Chondrocyte (in vitro differentiated cells): ENCODE measurements at places on chromosomes 3 and 15. TPM values are rescaled to one million over a fixed set of nuclear protein-coding genes. Genes with fewer than 3 reads are reported as not detected.

The SLC9C1 gene
- 0.07 TPM in 1 of 3 replicates, not detected in the others for total RNA-seq

The FEZF2 gene
- total RNA-seq, result not detected in 3 replicates

The LOXL1 gene
- 428 to 446 TPM (median 444 TPM) in 3 replicates for total RNA-seq

The SLC6A20 gene
- total RNA-seq, result not detected in 3 replicates

The DUOXA1 gene
- total RNA-seq, result 0.47 to 0.82 TPM (median 0.64 TPM) in 3 replicates

The PLOD2 gene
- 208 to 249 TPM (median 212 TPM) in 3 replicates for total RNA-seq

The GOLGA8G gene
- not detected in 3 replicates for total RNA-seq

The TMIE gene
- 0.25 TPM in 1 of 3 replicates, not detected in the others for total RNA-seq

GRCh38 chr15:86327230-86327865 is 247.7 kb downstream of the AGBL1 start:
- DNase-seq, result no peak

DNA sequence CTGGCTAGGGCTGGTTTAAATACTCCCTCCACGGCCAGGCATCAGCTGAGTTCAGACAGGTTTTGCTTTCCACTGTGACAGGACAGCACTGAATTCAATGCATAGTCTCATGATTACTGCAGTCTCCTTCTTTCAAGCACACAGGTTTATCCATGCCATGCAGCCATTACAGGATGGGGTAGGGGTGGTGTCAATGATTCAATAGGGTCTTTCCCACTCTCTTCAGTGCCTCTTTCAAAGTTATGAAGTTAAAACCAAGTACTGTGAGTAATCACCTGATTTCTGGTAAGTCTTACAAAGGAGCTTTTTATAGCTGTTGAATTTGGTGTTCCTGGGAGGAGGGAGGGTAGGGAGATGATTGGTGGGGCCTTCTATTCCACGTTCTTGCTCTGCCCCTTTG is 47.2 kb downstream of the TMEM212 start:
- DNase-seq, result no peak

- DNase-seq, result no peak
These were observed 362.7 kb upstream of the PROK2 start for GRCh38 chr3:72147600-72147999.

DNA sequence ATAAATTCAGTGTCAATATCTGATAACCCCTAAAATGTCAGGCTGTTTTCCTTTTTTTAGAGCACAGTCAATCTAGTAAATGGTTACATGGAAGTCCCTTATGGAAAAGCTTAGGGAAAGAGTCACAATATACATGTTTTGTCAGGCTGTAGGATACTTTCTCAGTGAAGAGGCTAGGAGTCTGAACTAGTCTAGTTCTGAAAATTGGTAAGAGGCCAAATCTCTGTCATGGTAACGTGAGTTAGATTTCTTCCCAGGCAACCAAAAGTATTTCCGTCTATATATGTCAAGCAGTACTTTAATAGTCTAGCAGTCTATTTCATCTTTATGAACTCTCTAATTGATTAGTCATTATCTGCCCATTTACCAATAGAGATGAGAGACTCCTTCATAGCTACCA is 215.9 kb upstream of the LRRC3B start:
- DNase-seq, result no peak

- DNase-seq, result no peak
These were observed 364.0 kb upstream of the RBMS3 start for GRCh38 chr3:28916713-28917499.

- no peak for DNase-seq
These were observed 59.7 kb downstream of the KCNAB1 start for GRCh38 chr3:156180077-156180476.

DNA sequence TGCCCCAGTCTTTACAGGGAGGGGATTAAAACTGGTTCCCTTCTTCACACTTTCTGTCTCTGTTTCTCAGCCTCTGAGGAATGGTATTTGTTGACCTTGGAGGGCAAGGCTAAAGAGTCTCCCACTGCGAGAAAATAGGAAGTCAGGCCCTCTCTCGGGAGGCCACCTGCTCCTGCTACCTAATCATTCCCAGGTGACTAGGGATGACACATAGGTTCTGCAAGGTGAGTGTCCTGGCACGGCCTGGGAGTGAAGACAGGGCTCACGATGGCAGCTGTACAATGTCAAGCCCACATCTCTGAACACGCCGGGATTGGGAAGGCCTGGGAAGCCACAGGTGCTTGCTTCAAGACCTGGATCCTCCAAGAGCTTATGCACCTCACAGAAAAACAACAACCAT is 314.2 kb downstream of the NTRK3 start:
- DNase-seq, result no peak

GRCh38 chr3:32284443-32285212 is 46.1 kb downstream of the CMTM8 start:
- no peak for DNase-seq

- DNase-seq, result no peak
These were observed 46.8 kb upstream of the VPS8 start for GRCh38 chr3:184765047-184765729.

- DNase-seq, result no peak
These were observed 205.4 kb downstream of the CNTN3 start for GRCh38 chr3:74409066-74409465.

DNA sequence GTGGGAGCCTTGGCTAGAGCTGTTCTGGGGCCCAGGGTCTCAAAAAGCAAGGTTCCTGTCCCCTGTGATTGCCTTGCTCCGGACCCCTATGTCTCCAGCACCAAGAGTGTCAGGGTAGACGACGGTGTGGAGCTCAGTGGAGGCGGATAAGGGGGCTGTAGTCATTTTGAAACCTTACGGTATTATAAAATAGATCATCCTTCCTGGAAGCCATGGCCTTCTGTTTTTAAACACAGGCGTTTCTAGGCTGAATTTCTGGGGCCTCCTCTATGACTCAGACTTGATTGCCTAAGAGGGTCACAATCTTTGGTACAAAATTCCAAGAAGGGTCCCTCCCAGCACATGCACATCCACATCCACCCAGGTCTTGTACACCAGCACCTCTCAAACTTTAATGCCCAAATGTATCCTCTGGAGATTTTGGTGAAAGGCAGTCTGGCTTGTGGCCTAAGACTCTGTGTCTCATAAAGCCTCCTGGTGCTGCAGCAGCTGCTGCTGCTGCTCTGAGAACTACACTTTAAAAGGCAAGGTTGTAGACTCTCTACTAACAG is 70.5 kb upstream of the XCR1 start:
- DNase-seq, result no peak

DNA sequence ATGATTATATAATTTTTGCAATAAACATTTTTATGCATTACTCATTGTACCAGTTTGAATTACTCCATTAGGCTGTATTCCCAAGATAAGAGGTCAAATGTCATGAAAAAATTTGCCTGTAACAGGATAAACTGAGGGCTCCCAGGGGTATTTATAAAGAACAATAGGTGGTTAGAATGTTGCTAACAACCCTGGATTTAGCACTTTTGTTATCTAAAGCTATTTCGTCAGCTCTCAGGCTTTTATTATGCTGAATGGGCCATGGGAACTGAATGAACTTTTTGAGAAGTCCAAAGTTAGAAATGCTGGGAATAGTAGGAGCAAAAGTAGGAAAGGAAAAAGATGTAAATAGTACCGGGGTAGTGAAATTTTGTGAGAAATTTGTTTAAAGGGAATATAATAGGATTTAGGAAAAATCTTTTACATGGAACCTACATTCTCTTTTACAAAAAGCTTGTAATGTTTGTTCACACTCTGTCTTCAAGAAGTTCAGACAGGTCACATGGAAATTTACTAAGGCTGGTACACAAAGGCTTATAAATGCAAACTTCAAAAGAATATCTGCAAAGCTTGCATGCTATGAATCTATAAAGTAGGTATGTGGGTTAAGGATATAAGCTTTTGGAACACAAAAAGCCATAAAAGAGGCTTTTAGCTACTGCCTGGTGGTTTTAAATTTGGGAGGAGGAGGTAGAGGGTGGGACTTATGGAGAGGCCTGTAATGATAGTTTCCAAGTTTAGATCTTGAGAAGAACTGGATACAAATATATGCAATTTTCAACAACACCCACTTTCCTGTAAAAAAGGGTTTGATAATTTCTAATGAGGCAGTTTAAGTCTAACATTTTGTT is 445.8 kb upstream of the NAALADL2 start:
- no peak for DNase-seq

DNA sequence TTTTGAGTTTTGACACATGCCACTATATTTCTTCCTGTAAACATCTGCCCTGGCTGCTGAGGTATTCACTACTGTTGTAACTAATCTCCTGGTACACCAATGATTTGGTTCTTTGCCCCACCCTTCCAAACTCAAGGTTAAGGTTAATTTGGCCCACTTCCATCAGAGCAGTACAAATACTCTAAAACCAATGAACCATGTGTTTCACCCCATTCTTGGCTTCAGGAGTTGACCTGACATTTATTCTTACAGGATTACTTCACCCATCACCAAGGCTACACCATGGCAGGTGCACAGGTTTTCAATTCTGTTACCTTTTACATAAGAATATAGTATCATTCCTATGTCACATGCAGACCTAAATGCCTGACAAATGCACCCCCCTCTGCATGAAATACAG is 1179.9 kb downstream of the ZPLD1 start:
- DNase-seq, result no peak

- DNase-seq, result no peak
These were observed 289 bp downstream of the PCSK6 start for GRCh38 chr15:101489237-101489598.

DNA sequence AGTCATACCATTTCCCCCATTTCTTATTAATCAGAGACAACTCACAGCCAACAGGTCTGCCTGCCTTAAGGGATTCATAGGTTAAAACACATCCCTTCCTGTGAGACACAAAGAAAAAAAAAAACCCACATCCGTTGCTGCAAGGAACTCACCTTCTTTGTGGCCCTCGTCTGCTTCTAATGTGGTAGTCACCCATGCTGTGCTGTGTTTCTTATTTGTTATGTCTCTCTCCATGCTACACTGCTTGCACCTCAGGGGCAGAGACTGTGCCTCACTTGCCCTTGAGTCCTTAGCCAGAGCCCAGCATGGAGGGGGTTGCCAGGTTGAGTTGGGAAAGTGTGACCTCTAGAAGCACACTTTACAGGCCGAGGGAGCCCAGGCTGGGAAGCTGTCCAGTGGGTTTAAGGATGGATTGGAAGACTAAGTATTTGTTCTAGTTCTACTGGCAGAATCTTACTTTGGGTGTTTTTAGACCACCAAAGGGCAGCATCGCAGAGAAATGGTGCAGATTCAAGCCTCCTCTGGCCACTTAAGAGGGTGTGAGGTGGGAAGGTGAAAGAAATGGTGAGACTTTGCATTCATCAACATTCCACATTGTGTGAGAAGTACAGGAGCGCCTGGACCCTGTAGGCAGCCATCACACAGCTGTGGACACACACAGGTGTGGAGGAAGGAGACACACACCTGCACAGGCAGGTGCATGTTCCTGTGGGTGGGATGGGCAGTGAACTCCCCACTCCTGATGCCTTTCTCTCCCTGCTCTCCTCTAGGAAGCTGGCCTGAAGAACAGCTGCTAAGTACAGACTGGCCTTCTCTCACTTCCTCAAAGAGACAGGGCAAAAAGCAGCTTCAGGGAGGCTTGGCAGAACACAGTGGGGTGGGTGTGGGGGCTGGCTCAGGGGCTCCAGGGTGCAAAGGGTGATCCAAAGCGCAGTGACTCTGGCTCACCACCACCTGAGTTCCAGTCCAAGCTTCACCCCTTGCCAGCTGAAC is 48.8 kb downstream of the GLB1 start:
- no peak for DNase-seq

- no peak for DNase-seq
These were observed at the start of gene CAMKV for GRCh38 chr3:49869525-49870126. Gene CAMKV (minus strand): TSS chr3:49869906. CDS start chr3:49862388, 7,518 bp downstream.

- no peak for DNase-seq
These were observed 336.6 kb upstream of the TBC1D5 start for GRCh38 chr3:18079062-18079461.

DNA sequence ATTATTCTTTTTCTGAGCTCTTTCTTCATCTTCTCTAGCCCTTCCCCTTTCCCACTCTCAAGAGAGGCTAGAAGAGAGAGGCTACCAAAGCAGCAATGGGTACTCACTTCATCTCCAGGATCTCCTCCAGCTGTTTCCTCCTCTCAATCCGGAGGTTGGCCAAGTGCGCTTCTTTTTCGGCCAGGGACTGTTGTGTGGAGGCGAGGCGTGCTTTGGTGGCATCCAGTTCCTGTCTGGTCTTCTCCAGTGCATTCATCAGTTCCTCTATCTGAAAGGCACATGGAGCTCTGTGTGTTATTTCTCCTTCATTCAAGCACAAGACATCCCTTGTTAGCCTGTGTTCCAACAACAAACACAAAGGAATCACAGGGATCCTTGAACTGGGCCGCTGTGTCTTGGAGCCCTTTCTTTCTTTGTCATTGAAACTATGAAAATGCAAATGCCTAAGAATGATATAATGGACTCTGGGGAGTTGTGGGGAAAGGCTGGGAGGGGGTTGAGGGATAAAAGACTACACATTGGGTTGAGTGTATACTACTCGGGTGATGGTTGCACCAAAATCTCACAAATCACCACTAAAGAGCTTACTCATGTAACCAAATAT is 401.3 kb upstream of the WNT5A start:
- no peak for DNase-seq

GRCh38 chr15:38945551-38946298 is 381.1 kb upstream of the RASGRP1 start:
- DNase-seq, result no peak

GRCh38 chr3:49724586-49724985 is 835 bp upstream of the GMPPB start:
- no peak for DNase-seq

DNA sequence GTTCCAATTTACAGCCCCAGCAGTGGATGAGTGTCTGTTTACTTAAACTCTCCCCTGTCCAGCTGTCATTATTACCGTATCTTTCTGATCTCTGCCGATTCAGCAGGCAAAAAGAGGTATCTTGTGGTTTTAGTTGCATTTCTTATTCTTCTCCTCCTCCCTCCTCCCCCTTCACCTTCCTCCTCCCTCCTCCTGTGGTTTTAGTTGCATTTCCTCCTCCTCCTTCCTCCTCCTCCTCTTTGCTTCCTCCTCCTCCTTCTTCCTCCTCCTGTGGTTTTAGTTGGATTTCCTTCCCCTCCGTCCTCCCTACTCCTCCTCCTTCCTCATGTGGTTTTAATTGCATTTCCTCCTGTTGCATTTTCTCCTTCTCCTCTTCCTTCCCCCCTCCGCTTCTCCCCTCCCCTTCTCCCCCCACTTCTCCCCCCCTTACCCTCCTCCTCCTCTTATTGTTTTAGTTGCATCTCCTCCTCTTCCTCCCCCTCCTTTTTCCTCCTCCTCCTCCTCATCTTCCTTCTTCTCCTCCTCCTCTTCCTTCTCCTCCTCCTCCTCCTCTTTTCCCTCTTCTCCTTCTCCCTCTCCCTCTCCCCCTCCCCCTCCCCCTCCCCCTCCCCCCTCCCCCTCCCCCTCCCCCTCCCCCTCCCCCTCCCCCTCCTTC is 25.3 kb upstream of the VPS33B start:
- DNase-seq, result no peak
